ENCODE measurements at places on chromosomes 1 and 21.

DNA sequence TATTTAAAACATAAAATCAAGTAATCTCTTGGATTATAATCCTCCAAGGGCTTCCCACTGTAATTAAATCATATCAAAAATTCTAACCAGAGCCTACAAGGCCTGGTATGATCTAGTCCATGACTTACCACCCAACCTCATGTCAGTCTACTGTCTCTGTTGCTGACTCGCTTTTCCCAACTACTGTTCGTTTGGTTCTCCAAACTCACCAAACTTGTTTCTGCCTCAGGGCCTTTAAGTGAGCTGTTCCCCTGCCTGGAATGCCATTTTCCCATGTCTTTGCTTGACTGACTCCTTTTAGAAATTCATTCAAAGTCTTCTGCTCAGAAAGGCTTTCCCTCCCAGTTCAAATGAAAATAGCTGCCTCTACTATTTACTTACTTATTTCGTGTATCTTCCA lies 95.9 kb downstream of the ZC3H11B start:
- DNase-seq, result no peak

- DNase-seq, result no peak
These were observed 64.3 kb downstream of the OPTC start for GRCh38 chr1:203558064-203558760.

- peak; percentile 57 for DNase-seq
These were observed 12.9 kb downstream of the PLA2G2F start for GRCh38 chr1:20151906-20152598.

DNA sequence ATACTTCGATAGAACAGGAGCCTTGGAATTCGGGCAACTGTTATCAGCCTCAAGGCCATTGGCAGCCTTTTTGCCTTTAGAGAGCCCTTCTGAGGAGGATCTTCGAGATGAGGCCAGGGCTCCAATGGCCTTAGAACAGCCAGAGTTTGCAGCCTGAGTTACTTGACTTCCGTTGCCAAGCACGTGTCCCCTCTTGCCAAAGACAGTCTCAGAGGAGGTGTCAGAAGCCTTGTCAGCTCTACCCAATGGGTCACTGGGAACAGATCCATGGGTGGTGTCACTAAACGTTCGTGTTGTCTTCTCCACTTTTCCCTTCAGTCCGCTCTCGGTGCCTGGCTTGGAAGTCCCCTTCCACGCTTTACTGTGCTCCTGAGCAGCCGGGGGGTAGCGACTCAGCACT lies 73.2 kb downstream of the KDM1A start:
- no peak for DNase-seq

DNA sequence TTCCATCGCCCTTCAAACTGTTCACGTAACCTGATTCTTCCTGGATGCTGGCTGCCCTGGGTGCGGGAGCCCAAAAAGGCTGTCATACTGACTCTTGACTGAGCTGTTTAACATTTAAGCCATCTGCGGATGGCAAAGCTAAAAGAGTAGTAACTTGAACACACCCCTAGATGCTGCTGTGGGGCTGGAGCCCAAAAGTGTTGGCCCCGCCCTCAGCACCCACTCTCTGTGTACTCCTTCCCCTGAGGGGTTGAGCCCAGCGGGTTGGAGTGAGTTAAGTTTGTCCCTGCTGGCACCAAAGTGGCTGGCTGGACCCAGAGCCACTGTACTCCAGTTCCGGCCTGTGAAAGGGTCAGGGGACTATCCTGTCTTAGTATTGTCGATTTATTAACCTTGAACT lies 640.6 kb downstream of the PTPRU start:
- no peak for DNase-seq

- DNase-seq, result no peak
These were observed 354.8 kb upstream of the NFIA start for GRCh38 chr1:60727552-60727951.

DNA sequence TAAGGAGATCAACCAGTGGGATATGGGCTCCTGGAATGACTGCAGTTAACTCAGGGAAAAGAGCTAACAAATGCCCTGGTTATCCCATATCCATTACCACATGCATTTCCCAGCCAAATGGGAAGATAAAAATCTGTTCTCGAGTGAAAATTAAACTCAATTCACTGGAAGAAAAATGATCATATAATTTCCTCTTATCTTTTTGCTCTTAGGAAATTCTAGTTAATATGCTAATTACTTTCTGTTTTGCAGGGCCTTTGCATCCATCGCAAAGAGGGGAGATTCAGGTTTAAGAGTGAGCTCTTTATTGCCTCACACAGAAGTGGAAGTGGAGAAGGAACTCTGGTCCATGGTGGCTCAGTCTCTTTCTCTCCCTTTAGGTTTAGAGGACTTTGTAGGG lies 3.9 kb upstream of the IL24 start:
- DNase-seq, result no peak

DNA sequence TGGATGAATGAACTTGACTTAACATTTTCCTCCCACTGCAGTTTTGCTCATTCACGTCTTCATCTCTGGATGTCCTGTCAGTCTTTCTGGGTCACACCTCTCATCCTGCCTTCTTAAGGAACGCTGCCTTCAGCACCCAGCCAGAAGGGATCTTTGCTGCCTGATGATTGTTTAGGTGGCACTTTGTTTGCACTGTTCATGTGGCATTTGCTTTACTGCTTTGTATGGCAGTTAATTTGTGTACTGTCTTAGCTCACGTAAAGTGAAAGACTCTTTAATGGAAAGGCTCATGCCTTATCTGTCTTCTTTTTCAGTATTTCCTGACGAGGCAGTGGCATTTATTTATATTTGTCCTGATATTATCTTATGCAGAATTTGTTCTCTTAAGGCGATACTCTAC lies 4.9 kb downstream of the MIA3 start:
- no peak for DNase-seq

GRCh38 chr1:53123453-53124140 lies 18.8 kb downstream of the SLC1A7 start:
- DNase-seq, result no peak

- no peak for DNase-seq
These were observed 20.6 kb downstream of the SLC30A10 start for GRCh38 chr1:219907772-219908070.

- no peak for DNase-seq
These were observed 4.4 kb downstream of the NHLH1 start for GRCh38 chr1:160371346-160371631.

All from stimulated activated CD8-positive, alpha-beta memory T cell treated with anti-CD3 and anti-CD28 coated beads, Interleukin-15, amount 100 ng/mL, for 24 hours (primary cell).